ENCODE measurements at places on chromosomes 11 and 22.

GRCh38 chr22:17407643-17408042 lies 38.4 kb downstream of the CECR2 start:
- DNase-seq, result no peak

DNA sequence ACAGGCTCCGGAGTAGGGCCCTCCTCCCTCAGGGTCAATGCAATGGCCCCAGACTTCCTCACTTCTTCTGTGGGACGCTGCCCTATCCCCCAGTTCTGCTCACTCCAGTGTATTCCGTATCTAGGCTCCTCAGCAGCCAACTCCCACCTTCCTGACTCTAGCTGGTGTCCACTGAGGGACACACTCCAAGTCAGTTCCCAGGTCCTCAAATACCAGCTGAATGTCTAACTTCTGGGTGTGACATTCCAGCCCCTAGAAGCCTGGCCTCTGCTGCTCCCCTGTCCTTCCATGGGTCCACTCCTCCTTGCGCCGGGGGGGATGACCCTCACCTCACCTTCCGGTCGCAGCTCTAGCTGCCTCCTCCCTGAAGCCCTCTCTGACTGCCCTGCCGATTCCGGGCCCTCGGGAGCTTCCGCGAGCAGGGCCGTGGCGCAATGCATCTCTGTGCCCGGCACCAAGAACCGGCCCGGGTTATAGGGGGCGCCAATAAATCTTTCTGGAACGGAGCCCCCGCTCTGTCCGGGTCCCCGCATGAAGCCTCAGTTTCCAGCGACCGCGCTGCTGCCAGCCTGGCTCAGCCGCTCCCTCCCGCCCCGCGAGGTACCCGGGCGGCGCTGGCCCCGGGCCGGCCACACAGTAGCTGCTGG lies 15.4 kb downstream of the BAD start:
- DNase-seq, result no peak

DNA sequence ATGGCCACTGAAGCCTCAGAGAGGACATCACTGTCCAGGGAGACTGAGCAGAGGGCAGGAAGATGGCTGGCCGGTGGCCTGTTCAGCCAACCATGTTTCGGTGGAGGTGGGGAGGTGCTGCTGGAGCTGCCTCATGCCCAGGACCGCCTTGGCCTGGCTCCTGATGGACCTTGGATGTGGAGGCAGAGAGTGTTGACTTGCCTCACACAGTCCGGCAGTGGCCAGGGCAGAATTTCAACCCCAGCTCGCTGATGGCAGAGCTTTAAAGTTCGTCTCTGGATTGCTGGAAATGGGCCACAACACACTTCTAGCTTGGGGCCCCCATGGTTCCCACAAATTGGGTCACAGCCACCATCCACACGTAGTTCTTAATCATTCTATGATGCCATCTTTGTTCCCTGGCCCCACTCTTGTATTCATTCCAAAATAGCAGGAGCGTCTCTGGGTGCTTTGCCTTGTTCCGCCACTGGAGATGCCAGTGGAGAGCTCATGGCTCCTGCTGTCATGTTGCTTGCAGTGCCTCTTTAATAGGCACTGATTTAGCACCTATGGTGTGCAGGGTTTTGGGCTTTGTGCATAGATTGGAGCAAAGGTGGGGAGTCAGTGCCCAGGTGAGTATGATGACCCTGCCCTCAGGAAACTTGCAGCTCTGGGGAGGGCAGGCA lies 5.6 kb downstream of the MAPK8IP1 start:
- DNase-seq, result no peak

GRCh38 chr11:29314211-29314610 lies 702.6 kb downstream of the KCNA4 start:
- no peak for DNase-seq

DNA sequence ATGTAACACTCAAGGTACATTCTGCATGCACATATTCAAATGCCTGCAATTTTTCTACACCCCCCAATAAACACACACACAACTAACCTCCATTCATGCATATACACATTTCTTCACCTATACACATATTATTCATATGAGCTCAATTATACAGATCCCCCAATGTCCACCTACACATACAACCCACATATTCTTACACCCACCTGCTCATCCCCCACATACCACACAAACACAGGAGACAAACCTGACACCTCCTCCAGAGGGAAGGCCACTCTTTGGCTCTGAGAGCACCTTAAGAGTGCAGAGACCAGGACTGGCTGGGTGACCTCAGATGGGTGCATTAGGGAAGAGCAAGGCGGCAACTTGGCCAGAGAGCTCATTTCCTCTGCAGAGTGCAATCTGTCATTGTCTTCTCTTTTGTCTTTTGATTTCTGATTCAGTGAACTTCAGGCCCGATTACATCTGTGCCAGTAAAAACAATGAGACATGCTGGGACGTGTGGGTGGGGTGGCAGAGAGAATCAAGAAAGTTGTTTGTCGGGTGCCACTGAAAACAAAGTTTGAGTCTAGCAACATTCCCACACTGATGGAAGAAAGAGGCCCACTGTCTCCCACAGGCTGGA lies 208.4 kb downstream of the NXPE2 start:
- DNase-seq, result no peak
